ENCODE measurements at places on chromosomes 2 and 18. TPM values are rescaled to one million over a fixed set of nuclear protein-coding genes. Genes with fewer than 3 reads are reported as not detected.

DNA sequence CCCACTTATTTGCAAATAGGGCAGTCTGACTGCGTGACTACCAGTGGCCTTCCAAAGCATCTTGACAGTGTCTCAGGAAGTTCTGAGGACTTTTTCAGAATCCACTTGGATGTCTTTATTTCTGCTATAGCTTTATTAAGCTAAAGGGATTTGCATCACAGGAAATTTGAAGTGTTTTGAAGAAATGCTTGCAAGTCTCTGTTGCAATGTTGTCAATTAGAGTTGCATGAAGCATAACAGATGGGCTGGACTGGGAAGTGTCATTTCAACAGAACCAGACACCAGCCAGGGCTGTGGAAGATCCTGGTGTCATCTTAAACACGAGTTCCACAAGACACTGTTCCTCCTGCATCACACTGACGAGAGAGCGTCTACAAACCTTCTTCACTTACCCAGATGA, 224.5 kb downstream of the EN1 start:
- no peak for DNase-seq

Gene COL5A2
- 208 TPM for polyA plus RNA-seq

DNA sequence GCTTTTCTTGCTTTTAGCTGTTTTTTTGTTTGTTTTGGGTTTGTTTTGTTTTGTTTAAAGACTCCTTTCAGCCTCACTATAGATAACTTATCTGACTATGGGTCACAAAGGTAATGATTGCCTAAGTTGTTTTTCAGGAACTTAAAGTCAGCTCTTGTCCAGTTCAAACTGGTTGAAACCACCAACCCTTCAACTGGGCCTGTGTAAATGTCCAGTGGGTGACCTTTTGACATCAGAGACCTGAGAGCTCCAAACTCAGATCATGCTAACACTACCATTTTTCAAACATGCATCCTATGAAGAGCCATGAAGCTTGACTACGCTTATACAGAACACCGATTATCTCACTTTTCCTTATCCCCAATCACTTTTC, 144.6 kb upstream of the RMP24 start:
- no peak for DNase-seq

Gene FRZB
- polyA plus RNA-seq = 2.3 TPM

GRCh38 chr2:161044921-161045320, 115.3 kb upstream of the TANK start:
- peak; percentile 25 for DNase-seq

GRCh38 chr2:240626531-240627300, 1.4 kb downstream of the GPR35 start:
- peak; percentile 81 for DNase-seq

DNA sequence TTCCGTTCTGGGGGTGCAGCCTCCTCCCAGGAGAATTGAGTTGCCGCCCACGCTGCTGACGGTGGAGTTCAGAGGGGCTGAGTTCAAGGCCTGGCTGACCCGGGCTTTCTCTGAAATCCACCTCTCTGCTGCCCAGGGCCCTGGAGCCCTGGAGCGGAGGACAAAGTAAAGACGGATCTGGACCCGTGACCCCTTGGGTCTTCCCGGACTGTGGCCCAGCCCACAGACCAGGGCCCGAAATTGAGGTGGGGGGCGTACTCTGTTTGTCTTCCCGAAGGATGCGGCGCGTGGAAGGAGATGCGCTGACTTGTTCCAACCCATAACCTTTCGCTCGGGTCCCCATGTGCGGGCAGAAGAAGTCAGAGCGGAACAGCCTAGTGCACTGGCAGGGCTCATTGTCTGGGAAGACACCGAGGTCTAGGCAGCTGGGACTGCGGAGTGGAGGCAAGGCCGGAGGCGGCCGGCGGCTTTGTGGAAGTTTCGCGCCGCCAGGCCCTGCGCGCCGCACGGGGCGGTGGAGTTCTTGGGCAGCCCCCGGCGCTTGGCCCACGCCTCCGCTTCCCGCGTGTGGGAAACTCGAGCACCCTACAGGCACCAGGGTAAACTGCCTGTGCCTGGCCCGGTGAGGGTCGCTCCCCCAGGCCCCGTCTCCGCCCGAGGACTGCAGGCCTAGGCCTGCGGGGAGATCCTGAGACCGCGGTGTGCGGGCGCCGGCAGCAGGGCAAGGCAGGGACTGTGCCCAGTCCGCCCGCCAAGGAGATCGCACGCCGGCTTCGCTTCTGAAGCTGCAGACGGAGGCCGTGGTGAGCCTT, 9.8 kb downstream of the POU3F3 start:
- DNase-seq = no peak

DNA sequence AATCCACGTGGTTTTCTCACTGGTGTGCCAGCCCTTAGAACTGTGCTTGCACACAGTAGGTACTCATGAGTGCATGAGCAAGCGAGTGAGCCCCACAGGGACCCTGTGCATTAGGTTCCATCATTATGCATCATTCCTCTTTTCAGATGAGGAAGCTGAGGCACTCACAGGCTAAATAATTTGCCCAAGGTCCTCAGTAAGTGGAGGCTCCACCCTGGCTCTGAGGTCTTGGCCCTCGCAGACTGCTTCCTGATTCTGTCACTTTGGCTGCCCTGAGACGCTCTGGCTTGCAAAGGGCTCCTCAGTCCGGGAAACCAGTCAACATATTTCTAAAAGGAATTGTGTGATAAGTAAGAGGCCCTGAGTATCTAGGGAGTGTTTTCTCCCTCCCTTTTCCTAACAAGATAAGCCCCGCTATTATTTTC, 71.7 kb downstream of the IL1R2 start:
- DNase-seq = peak; percentile 86

GRCh38 chr2:80499095-80499494, 194.5 kb upstream of the LRRTM1 start:
- DNase-seq = no peak

- no peak for DNase-seq
Measured at GRCh38 chr2:17271416-17271815, 246.8 kb downstream of the RAD51AP2 start.

Gene NEMP2
- polyA plus RNA-seq = 10.2 TPM

DNA sequence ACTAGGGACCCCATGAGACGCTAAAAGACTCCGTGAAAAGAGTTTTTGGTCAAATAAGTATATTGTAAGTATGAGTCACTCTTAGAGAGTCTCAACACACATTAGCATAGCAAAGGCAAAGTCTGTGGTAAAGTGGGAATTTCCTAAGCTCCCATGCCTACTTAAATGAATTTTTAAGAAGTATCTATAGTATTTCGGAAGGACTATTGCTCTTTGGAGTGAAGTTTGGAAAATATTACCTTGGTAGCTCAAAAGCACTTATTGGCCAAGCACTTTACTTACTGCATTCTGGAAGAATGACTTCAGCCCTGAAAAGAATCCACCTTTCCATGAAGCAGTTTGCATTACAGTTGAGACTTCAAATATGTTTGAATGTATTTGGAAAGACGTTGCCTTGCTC, 57.1 kb downstream of the CAVIN2 start:
- DNase-seq = no peak

Gene FAM124B
- 35.7 TPM for polyA plus RNA-seq

Gene SPR
- 7.1 TPM for polyA plus RNA-seq

Gene HTR2B
- polyA plus RNA-seq = 0.46 TPM

DNA sequence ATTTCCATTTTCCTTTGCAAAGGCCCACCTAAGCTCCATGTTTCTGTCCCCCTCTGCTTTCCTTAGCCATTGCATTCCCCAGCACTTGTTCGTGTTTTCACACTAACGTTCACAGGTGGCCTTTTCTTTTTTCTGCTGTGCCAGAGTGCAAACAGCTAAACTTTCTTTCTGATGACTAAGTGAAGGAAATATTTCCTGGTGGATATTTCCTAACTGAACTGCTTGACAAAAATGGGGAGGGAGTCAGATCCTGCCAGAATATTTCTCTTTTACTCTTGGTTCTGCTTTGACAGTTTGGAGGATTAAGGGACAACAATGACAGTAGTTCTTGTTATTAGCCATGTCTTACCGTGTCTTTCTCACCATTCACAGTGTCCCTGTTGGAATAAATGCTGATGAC, 344.0 kb downstream of the ARHGAP15 start:
- no peak for DNase-seq

GRCh38 chr18:79361766-79362522, 33.8 kb upstream of the NFATC1 start:
- DNase-seq = no peak

DNA sequence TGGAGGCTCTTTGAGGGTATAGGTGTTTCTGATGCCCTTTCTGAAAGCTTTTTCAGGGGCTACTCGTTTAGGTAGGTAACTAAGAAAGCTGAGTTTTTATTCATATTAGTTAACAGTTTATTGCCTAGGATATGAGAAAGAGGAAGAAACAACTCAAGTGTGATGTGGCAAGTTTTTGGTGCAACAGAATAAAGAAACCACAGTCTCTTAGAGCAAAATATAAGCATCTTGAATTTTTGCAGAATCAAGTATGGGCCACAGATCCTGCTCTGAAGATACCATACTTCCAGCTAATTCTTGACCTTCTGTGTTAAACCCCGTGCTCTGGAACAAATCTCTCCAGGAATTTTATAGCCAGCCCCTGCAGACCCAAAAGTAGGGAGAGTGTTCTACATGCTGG, 147.7 kb upstream of the SLC1A4 start:
- no peak for DNase-seq

Gene C1QL2
- not detected for polyA plus RNA-seq

GRCh38 chr2:218395456-218395825, 4.2 kb upstream of the CTDSP1 start:
- DNase-seq = peak; percentile 73

DNA sequence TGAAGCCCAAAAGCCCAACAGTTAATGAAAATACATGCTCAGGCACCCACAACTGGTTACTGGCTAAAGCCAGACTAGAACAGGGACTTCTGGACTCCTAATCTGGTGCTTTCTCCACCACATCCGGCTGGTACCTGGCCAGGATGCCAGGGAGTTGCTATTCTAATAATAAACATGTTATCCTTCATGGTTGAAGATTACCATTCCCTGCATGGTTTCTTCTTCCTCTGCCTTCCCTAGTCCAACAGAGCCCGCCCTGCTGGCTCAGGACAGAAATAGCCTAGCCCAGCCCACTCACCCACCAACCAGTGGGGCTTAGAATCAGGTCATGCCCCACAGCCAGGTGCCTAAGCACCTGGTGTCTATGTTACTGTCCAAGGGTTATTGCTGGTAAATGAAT, 184.2 kb downstream of the TMEM247 start:
- DNase-seq = no peak

DNA sequence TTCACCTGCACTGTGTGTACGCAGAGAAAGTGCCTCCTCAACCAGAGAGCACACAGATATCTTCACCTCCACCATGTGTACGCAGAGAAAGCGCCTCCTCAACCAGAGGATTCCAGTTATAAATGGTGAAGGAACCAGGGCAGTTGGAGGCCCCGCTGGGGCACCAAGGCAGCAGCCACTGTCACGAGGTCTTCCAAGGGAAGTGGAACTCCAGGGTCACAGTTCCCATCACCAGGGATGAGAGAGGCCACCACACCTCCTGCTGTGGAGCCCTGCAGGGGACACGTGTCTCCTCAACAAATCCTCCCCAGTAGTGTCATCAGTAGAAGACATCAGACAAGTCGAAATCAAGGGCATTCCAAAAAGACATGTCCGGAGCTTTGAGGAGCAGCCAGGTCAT, 28.2 kb upstream of the NFATC1 start:
- no peak for DNase-seq

GRCh38 chr2:95058466-95058988, 33.0 kb downstream of the MAL start:
- no peak for DNase-seq

GRCh38 chr2:100494712-100495111, 24.4 kb downstream of the NMS start:
- DNase-seq = no peak

Gene LYPD1
- 1.8 TPM for polyA plus RNA-seq

- no peak for DNase-seq
Measured at GRCh38 chr2:236261452-236261851, 2.8 kb downstream of the ASB18 start.

Gene DNER
- 1.9 TPM for polyA plus RNA-seq

Gene APLF
- polyA plus RNA-seq = 3.3 TPM

- DNase-seq = no peak
Measured at GRCh38 chr2:164014068-164014731, 278.4 kb upstream of the FIGN start.

Gene C2orf80
- polyA plus RNA-seq = not detected

Gene METTL21A
- polyA plus RNA-seq = 27.3 TPM

Gene ANTXR1
- polyA plus RNA-seq = 85.8 TPM

Gene ABCG5
- polyA plus RNA-seq = 0.45 TPM

- DNase-seq = no peak
Measured at GRCh38 chr2:85961053-85961452, 72.3 kb upstream of the ST3GAL5 start.

Gene C1GALT1C1L
- 2.0 TPM for polyA plus RNA-seq

DNA sequence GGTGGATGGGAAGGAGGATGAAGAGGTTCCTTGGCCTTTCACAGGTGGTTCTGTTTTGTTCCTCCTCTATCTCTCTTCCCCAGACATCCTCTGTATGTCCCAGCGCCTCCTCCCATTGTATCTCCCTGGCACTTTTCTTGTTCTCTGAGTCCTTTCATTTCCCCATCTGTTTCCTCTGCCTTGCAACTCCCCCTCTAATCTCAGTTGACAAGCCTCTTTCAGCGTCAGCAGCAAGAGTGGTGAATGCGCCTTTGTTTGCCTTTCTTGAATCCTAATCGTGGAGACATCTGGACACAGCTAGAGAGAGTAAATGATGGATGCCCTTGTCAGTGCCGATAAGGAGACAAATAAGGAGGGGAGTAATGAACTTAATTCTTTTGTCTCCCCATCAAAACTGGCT, 167.0 kb downstream of the NDUFA10 start:
- peak; percentile 30 for DNase-seq

- no peak for DNase-seq
Measured at GRCh38 chr2:96120091-96120720, 3.8 kb upstream of the ADRA2B start.

DNA sequence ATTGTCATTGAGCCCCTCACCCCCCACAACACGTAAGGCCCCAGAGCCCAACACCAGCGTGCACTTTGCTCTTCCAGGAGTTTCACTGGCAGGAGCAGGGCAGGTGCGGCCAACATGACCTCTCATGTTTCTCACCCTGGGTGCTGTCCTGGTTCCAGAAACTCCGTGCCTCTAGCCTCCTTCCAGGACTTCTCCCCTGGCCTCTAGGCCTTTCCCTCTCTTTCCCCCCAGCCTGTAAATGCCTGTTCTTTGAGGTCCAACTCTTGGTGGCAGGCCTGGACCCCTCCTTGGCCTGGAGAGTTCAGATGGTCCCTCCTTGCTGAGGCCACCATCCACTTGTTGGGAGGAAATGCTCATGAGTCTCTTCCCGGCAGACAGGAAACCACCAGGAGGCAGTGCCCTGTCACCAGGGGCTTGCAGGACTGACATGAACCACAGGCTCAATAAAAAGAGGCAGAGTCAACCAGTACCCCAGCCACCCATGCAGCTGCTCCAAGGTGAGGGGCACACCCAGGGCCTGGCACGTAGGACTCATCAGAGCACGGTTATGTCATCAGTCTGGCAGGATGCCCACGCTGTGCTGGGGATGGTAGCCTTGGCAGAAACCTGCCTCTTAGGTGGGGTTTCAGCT, 1.5 kb downstream of the MALL start:
- no peak for DNase-seq

Gene LYPD6B
- 21.8 TPM for polyA plus RNA-seq

- DNase-seq = no peak
Measured at GRCh38 chr2:71680925-71681324, 227.6 kb downstream of the DYSF start.

Gene CHPF
- 34.9 TPM for polyA plus RNA-seq
